ENCODE measurements at places on chromosomes 2 and 18.

- DNase-seq = no peak
These were observed 110.2 kb upstream of the RBBP8 start for GRCh38 chr18:22822841-22823508.

GRCh38 chr2:208306291-208306690 is 40.2 kb downstream of the PIKFYVE start:
- no peak for DNase-seq

- DNase-seq = no peak
These were observed 319.0 kb downstream of the BCL11A start for GRCh38 chr2:60234274-60234986.

DNA sequence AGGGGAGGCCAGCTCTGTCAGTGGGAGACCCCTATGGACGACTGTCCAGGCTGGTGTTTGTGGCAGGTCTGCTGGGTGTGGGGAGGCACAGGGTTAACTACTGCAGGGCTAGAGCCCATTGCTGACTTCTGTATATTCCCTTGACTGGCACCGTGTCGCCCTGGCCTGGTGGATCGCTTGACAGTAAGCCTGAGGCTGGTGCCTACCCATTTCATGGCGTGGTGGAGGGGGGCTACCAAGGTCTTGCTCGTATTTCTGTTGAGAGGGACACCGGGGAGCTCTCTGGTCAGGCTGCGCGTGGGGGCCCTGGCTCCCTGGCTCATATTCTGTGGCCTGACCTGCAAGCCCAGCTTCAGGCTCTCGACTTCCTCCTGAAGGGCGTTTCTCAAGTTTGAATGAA is 119.7 kb downstream of the ACOXL start:
- no peak for DNase-seq

GRCh38 chr2:160060297-160060696 is 2.1 kb downstream of the PLA2R1 start:
- no peak for DNase-seq

DNA sequence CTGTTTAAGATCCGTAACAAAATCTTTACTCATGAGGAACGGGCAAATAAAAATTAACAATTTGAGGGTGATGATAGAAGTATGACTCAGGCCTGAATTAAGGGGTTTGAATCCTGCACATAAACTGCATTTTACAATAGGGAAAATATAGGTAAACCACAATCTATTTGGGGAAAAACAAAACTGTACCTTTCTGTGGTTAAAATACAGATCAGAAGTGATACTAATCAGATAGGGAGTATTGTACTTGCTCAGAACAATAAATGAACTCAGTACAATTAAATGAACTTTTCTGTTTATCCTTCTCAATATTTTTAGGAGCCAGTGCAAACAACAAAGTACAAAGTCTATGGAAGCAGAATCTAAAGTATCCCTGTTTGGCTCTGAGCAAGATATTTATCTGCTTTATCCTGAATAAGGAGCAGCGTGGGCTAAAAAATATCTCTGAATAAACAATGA is 287.3 kb downstream of the ZNF385B start:
- no peak for DNase-seq

DNA sequence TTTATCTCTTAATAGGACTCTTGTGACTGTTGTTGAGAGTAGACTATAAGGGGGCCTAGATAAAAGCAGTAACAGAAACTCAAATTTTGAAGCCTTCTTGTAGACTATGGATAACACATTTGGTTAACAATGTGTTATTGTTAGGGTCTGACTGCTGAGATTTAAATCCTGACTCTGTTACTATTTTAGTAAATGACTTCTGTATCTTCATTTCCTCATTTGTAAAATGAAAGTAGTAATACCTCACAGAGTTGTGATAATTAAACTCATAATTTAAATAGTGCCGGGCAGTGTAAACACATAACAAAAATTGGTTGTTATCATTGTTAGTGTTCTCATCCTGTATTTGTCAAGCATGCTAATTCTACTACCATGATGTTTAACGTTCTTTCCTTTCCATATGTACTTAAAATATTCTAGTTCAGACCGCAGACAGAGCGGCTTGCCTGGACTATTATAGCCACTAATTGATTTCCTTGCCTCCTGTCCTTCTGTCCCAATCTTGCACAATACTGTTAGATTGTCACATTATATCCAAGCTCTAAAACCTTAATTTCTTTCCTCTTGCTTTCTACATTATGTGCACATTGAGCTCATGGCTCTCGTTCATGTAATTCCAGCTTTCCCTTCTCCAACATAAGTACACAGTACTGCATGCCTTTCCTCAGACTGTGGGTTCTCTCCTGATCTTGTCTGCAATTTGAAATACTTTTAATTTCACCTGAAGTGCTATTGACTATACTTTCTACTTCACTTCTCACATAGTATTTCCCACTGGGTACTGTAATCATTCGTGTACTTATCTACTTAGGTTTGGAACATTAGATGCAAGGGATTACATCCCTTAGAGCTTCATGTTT is 48.4 kb downstream of the RBBP8 start:
- no peak for DNase-seq
